ENCODE measurements at places on chromosomes 2 and 18.

- no peak for DNase-seq
Measured at GRCh38 chr2:214412679-214413078, 1.8 kb downstream of the VWC2L start.

DNA sequence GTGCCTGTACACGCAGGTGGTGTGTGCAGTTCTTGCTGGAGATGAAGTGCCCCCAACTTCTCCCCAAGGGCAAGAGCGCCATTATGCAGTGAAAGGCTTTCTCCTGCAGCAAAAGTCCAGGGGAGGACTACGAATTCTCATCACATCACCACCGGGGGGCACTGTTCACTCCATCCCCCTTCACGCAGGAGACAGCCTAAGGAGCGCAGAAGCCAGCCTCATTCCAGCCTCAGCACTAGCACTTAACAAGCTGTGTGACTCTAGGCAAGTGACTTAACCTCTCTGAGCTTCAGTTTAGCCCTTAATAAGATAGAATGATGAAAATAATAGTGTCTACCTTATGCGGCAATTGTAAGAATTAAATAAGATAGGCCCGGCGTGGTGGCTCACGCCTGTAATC, 32.3 kb downstream of the DNMT3A start:
- DNase-seq, result peak; percentile 72

- no peak for DNase-seq
Measured at GRCh38 chr2:134008837-134009236, 245.0 kb upstream of the MGAT5 start.

DNA sequence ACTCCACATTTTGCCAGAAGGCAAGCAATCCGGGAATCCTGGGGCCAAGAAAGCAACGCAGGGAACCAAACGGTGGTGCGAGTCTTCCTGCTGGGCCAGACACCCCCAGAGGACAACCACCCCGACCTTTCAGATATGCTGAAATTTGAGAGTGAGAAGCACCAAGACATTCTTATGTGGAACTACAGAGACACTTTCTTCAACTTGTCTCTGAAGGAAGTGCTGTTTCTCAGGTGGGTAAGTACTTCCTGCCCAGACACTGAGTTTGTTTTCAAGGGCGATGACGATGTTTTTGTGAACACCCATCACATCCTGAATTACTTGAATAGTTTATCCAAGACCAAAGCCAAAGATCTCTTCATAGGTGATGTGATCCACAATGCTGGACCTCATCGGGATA, 26.8 kb downstream of the B3GNT2 start:
- DNase-seq, result no peak

- peak; percentile 74 for DNase-seq
Measured at GRCh38 chr18:48545757-48546321, 7.0 kb downstream of the CTIF start.

DNA sequence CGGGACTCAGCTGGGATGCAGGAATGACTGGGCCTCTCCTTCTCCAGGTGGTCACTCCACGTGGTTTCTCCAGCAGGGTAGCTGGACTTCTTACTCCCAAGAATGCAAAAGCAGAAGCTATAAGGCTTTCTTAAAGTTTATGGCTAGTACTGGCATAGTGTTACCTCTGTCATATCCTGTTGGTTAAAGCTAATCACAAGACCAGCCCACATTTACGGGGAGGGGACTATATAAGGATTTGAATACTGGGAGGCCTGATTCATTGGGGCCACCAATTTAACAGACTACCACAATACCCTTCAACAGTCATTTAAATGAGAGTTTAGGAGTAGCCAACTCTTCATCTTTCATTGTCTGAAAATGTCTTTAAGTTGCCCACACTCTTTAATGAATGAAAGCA, 94.4 kb upstream of the TSPYL6 start:
- DNase-seq, result no peak

DNA sequence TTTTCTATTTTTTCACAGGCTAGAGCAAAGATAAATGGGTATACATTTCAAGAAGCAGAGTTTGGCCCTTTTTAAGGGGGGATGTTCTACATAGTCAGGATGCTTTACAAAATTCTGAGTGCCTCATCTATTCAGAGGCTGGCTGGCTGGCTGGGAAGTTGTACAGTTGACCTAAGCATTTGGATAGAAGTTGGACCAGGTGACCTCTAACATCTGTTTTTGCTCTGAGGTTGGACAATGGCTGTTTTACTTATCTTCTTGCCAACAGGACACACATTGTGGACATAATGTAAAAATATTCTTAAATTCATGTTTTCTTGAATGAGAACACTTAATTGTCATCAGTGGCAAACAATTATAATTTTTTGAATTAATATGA, 205.4 kb downstream of the PTPRM start:
- no peak for DNase-seq

DNA sequence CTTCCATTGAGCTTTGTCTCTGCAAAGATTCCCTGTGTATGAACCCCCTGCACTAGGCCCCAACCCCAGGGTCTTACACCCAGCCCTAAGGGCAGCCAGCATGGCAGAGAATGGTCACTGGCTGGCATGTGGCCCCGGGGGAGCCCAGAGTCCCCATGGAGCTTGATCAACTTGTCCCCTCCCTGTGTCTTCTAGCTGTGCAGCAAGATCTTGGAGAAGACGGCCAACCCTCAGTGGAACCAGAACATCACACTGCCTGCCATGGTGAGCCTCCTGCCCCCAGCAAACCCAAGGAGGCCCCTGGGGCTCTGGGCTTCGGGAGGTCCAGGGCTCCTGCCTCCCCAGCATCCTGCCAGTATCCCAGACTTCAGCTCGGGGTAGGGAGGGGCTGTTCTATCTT, 81.5 kb downstream of the DYSF start:
- DNase-seq, result no peak

GRCh38 chr2:175220075-175220474, 38.6 kb upstream of the ATP5MC3 start:
- DNase-seq, result no peak

DNA sequence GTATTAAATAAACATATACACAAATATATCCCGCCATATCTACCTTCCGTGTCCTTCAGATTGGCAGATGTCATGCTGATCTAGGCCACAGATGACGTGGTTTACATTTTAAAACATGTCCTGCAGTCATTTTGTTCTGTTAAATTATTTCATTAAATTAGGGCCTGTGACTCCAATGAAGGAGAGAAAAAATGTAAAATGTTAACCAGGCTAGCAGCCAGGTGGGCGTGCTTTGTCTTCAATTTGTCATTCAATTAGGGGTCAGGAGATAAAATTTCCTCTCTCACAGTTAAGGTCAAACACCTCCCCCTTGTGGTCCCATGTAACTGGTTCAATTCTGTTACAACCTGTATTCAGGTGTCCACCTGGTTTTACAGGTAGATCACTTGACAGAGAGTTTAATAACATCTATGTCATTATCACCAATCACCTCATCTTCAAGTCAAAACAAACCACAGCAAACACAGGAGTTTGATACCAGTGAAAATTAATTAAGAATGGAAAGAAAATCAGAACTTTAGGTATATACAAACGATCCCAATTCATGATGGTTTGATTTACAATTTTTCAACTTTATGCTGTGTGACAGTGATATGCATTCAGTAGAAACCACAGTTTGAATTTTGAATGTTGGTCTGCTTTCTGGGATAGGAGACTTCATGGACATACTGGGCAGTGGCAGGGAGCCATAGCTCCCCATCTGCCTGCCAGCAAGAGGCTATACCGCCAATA, 339.4 kb downstream of the CMPK2 start:
- no peak for DNase-seq

DNA sequence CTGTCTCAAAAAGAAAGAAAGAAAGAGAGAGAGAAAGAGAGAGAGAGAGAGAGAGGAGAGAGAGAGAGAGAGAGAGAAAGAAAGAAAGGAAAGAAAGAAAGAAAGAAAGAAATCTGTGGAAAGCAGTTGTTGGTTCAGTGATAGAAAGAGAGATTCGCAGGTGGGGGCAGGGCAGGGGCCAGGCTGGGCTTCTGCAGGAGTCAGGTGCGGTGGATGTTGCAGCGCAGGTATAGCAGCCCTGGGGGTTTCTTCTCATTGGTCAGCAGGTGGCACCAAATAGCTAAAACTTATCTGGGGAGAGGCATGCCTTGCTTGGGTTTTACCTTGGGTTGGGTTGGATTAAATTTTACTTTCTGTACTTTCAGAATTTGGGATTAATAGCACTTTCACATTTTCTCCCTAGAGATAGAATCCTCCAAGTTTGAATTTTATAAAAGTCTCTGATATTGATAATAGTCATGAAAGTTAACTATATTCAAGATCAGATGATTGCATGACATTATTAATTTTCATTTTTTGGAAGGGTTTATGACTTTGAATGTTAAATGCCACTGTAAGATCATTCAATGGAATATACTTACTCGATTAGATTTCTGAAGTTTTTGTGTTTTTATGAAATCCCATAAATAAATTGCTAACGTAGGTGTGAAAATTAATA, 66.6 kb downstream of the SPTBN1 start:
- DNase-seq, result no peak

DNA sequence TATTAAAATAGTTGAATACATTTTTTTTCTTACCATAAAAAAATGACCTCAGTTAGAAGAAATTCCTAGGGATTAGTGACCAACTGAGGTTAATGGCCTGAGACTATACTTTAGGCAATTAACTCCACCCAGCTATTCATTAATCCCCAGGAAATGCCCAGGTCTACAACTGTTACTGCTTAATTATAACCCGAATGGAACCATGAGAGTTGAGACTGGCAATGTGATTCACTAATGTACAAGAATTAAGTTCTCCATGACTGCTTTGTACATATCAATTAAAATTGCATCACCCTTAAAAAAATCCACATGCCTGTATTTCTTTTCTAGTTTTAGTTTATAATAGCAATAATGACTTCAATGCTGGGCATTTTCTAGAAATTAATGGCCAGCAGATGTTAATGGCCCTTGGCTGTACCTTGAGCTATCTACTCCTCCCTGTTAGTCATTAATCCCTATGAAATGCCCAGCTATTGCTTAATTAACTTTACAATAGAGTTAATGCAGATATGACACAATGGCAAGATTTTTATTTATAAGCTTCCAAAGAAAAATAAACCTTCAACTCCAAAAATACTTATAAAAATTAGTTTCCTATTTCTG, 44.1 kb downstream of the ERBB4 start:
- DNase-seq, result no peak

GRCh38 chr2:9206991-9207640, 504 bp downstream of the ASAP2 start:
- no peak for DNase-seq

- no peak for DNase-seq
Measured at GRCh38 chr2:24276349-24276899, 83.9 kb downstream of the ITSN2 start.

DNA sequence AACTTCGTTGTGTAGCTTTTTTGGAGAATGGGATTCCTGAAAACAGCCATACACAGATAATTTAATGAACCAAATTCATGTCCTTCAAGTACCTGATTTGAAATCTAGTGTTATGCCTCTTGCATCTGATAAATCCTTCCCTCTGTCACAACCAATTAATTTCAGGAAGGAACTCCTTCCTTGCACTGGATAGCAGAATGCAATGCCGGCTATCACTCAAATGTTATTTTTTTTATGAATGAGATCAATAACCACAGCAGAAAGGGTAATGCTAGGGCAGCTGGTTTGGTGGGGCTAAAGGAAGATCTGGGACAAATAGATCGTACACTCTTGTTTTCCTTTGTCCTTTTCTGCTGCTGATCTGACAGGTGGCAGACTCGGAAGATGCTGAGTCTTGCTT, 899.5 kb upstream of the GYPC start:
- no peak for DNase-seq

- DNase-seq, result peak; percentile 67
Measured at GRCh38 chr18:79200546-79201268, 131.5 kb downstream of the ATP9B start.

DNA sequence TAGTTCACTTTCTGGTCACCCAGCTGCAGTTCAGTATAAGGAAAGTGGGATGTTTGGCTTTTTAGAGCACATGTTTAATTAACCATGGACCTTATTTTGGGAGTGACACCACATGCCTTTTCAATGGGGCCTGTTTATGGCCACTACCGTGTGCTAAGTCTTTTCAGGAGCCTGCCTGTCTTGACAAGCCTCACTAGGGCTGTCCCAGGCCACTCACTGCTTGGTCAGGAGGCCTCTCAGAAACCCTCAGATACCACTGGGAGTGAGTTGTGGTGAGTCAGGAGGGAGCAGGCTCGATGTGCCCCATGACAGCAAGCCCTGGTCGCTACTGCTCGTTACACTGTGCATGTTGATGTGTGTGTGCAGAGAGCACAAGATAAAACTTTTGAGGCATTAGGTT, 123.0 kb downstream of the MAP4K4 start:
- DNase-seq, result no peak

DNA sequence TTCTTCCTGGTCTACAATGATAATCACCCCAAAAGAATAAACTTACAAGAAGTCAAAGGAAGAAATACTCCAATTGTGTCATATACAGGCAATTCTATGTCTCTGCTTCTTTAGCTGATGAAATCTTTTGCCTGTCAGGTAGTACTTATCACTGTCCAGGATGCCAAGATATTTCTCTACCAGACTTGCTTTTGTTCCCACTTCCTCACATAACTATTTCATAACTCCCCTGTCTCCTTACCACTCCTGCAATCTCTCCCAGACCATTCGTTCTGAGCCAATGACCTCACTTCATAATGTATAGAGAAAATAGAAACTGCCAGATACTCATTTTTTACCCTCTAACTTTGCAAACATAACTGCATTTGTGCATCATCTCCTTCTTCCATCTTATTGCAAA, 39.1 kb downstream of the HNMT start:
- DNase-seq, result no peak

- no peak for DNase-seq
Measured at GRCh38 chr2:37780387-37780676, 108.9 kb upstream of the CDC42EP3 start.

GRCh38 chr2:28818053-28818452, 7.4 kb downstream of the SPDYA start:
- no peak for DNase-seq

- peak; percentile 8 for DNase-seq
Measured at GRCh38 chr2:215748446-215748845, 264.9 kb downstream of the MREG start.

GRCh38 chr2:5535301-5535700, 156.9 kb upstream of the SOX11 start:
- no peak for DNase-seq

DNA sequence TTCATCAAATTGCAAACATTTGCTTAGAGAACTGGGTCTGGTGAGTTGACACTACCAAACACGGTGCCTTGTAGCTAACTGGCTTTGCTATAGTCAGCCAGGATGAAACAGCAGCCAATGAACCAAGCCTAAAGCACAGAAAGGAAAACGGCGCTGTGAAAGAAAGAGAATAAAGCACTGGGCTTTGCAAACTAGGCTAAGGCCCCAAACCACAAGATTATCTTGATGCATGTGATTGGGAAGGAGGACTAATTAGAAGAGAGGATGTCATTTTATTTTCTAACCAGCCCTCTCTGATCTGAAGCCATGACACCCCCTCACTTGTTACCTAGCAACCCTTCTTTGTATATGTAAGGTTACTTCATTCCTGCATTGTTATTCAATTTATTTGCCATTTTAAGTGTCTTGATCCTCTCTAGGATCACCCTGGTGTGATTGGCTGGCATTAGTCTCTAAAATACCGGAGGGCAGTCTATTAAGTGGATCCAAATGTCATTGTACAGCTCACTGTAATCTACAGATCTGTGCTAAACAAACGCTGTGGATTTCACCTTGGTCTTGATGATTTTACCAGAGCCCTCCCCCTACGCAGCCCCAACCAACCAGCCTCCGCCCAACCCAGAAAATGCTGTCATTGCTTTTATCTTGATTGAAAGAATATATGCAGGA, 395.4 kb upstream of the ACVR2A start:
- DNase-seq, result no peak

- DNase-seq, result no peak
Measured at GRCh38 chr18:57772387-57772799, 30.7 kb downstream of the ATP8B1 start.

- DNase-seq, result no peak
Measured at GRCh38 chr2:198874472-198874858, 583.3 kb downstream of the SATB2 start.
